Large intestine (tissue), 12 donors: ENCODE measurements at places on chromosomes 6 and 20. TPM values are rescaled to one million over a fixed set of nuclear protein-coding genes. Genes with fewer than 3 reads are reported as not detected.
A peak's percentile ranks its signal among the peaks of the same experiment; 100 is the strongest.

DNA sequence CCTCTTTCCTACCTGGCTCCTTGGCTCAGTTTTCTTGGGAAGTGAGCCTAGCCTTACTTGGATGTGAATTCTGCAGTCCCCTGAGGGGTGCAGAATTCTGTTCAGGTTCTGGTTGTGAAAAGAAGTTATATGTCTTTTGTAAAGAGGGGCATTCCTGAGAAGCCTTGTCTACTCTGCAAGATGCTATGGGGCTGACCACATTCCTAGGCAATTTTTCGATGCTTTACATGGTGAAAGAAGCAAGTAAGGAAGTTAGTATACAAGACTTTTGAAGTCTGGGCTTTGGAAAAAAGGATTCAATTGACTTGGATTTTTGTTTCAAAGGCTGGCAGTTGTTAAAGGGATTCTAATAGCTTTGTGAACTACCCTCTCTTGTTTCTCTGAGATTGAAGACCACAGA, 167.9 kb upstream of the STMND1 start:
- H3K4me1 ChIP-seq: no peaks in the 10 kb centered on the region
- H3K36me3 ChIP-seq: no peaks in the 10 kb centered on the region
- no peak overlapping the region for H3K27ac ChIP-seq
- no peak for DNase-seq
- peaks cover 5% of the 10 kb centered on the region for H3K27me3 ChIP-seq
- H3K4me3 ChIP-seq: no peak overlapping the region

- H3K4me1 ChIP-seq: peaks cover 5% of the 10 kb centered on the region
- no peaks in the 10 kb centered on the region for H3K27me3 ChIP-seq
- H3K27ac ChIP-seq: no peak overlapping the region
Measured at GRCh38 chr6:39884696-39885095, 49.6 kb downstream of the MOCS1 start.

GRCh38 chr6:8481727-8482126, 46.4 kb upstream of the SLC35B3 start:
- no peak overlapping the region for H3K27ac ChIP-seq
- H3K4me1 ChIP-seq: no peaks in the 10 kb centered on the region
- H3K27me3 ChIP-seq: no peaks in the 10 kb centered on the region
- H3K4me3 ChIP-seq: no peak overlapping the region
- H3K36me3 ChIP-seq: no peaks in the 10 kb centered on the region
- no peak for DNase-seq

GRCh38 chr6:42960243-42961019, at the start of gene GNMT:
Gene GNMT (plus strand): TSS chr6:42960754. CDS start chr6:42960768, 14 bp downstream.
- DNase-seq: no peak
- H3K27ac ChIP-seq: no peak within 1 kb of the TSS
- H3K4me1 ChIP-seq: peaks cover 11% of the 10 kb centered on the region
- H3K36me3 ChIP-seq: peaks cover 32% of the 10 kb centered on the region
- H3K4me3 ChIP-seq: peak within 1 kb of the TSS; percentile 61

GRCh38 chr20:3798373-3798768, 2.3 kb downstream of the CDC25B start:
- peaks cover 51% of the 10 kb centered on the region for H3K4me1 ChIP-seq
- peak overlapping the region; percentile 89 for H3K27ac ChIP-seq
- H3K4me3 ChIP-seq: peak overlapping the region; percentile 4
- peaks cover 34% of the 10 kb centered on the region for H3K36me3 ChIP-seq
- DNase-seq: no peak

Gene ZC2HC1B
- not detected for polyA plus RNA-seq
